Aorta (tissue), 5 donors: ENCODE measurements at places on chromosomes 1 and 21. TPM values are rescaled to one million over a fixed set of nuclear protein-coding genes. Genes with fewer than 3 reads are reported as not detected.
A peak's percentile ranks its signal among the peaks of the same experiment; 100 is the strongest.

RPTN gene
- total RNA-seq, result not detected

- no peak for DNase-seq
- no peaks in the 10 kb centered on the region for H3K36me3 ChIP-seq
- no peak overlapping the region for H3K4me3 ChIP-seq
- no peaks in the 10 kb centered on the region for H3K4me1 ChIP-seq
- H3K27me3 ChIP-seq, result no peaks in the 10 kb centered on the region
Measured at GRCh38 chr1:91889717-91890459, 3.9 kb upstream of the TGFBR3 start.

- H3K27me3 ChIP-seq, result no peaks in the 10 kb centered on the region
- no peak overlapping the region for H3K4me3 ChIP-seq
- H3K4me1 ChIP-seq, result no peaks in the 10 kb centered on the region
- no peaks in the 10 kb centered on the region for H3K36me3 ChIP-seq
- DNase-seq, result no peak
Measured at GRCh38 chr1:203130358-203130985, 2.9 kb downstream of the ADORA1 start.

DNA sequence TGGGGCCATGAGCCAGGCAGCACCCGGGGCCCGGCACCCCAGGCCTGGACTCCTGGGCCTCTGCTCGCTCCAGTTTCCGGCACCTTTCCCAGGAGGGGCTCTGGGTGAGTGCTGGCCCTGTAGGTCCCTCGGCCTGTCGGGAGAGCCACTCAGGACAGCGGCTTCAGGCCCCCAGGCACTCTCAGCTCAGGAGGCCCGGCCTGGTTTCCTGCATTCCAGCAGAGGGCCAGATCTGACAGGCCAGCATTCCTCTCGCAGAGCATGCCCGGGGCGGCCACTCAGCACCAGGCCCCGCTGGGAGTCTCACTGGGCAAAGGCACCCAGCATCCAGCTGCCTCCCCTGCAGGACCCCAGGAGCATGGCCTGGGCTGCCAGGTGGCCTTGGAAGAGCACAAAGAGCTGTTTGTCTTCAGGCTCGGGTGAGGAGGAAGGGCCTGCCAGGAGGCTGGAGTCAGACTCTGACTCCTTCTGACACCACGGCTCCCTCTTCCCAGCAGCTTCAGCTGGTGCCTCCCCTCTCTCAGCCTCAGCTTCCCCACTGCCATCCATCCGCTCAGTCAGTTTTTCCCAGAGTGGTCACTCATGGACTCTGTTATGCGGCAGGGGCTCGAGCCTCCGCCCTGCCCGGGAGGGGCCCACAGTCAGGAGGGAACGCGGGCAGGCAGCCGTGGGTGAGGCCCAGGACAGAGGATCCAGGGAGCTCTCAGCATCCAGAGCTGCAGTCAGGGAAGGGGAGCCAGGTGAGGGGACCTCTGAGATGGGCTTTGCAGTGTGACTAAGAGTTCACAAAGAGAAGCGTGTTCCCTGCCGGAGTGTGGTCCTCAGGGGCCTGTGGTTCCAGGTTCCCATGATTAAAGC lies 51.7 kb downstream of the WNT9A start:
- H3K36me3 ChIP-seq, result no peaks in the 10 kb centered on the region
- H3K4me3 ChIP-seq, result no peak overlapping the region
- no peak overlapping the region for H3K27ac ChIP-seq
- H3K27me3 ChIP-seq, result no peaks in the 10 kb centered on the region
- H3K4me1 ChIP-seq, result no peaks in the 10 kb centered on the region

- no peaks in the 10 kb centered on the region for H3K36me3 ChIP-seq
- no peak overlapping the region for H3K27ac ChIP-seq
- H3K27me3 ChIP-seq, result no peaks in the 10 kb centered on the region
- peak; percentile 49 for DNase-seq
- H3K4me1 ChIP-seq, result no peaks in the 10 kb centered on the region
Measured at GRCh38 chr1:181482521-181483284, 614 bp upstream of the CACNA1E start.
